OCI-M1 (cell line): ENCODE measurements at places on chromosomes 3 and 15.

GRCh38 chr15:70936326-70936725, 43.7 kb downstream of the LRRC49 start:
- no peak for DNase-seq

DNA sequence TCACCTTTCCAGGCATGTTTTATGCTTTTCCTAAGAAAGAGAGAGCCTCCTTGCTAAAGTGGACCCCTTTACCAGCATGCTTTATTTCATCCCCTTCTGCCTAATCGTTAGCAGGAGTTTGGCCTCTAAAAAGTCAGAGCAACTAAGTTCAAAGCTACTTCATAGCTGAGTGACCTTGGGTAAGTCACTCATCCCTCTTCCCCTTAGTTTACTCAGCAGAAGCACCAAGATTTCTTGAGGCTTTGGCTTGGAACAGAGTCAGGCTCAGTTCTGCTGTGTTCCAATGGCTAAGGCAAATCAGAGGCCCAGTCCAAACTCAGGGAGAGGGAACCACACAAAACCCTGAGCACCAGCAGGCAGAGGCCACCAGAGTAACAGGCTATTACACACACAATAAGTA, 254.9 kb downstream of the TJP1 start:
- DNase-seq, result no peak

GRCh38 chr3:87867001-87867400, 191.8 kb downstream of the CGGBP1 start:
- DNase-seq, result no peak

DNA sequence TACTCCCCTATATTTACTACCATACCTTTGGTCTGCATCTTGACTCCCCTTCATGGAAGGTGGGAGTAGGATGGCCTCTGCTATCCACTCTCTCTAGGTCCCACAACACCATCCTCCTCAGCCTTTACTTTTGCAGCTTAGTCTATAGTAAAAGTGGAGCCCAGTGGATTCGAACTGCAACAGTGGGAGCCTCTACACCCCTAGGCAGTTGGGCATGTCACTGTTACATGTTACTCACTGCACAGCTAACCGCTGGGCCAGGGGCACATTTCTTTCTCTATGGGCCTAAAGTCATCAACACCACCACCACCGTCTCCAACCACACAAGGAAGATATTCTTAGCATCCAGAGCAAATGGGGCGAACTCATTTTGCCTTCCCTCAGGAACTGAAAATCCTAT, 62.9 kb downstream of the KLF13 start:
- no peak for DNase-seq

DNA sequence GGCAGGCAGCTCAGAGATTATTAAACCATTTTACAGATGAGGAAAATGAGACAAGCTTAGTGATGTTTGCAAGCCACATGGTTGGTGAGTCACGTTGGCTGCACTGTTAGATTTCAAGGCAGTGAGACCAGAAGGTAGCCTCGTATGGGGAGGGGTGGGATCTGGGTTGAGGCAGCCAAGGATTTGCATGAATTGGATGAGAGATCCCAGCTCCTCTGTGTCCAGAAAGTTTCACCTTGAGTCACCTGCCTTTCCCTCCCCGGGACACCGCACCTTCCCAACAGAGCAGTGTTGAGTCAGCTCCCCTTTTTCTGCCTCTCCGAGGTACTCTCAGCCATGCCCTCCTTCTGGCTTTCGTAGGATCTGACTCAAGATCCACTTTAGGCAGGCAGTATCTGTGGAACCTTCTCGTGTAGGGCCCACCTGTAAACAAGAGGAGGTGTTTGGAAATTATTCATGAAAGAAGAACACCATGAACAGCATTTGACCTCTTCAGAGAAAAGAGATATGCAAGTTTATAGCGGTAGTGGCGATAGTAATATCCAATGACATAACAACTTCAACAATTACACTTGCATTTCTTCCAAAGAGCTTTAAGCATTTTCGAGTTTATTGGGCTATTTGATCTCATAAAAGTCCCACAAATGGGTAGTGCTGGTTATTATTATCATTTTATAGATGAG, 46.8 kb upstream of the VPS8 start:
- no peak for DNase-seq

- DNase-seq, result no peak
Observed at GRCh38 chr3:124634210-124635168, 95.8 kb upstream of the UMPS start.

- DNase-seq, result no peak
Observed at GRCh38 chr3:67624078-67624477, 30.3 kb downstream of the SUCLG2 start.

- no peak for DNase-seq
Observed at GRCh38 chr15:39215015-39215414, 365.9 kb upstream of the THBS1 start.

- peak; percentile 31 for DNase-seq
Observed at GRCh38 chr3:14988988-14989394, 41.6 kb downstream of the NR2C2 start.

- DNase-seq, result no peak
Observed at GRCh38 chr3:122795674-122796195, 866 bp downstream of the SLC49A4 start.

- DNase-seq, result peak; percentile 82
Observed at GRCh38 chr3:130276203-130276803, 69.2 kb upstream of the COL6A5 start.

GRCh38 chr3:135495891-135496290, 469.6 kb upstream of the PPP2R3A start:
- DNase-seq, result no peak

- DNase-seq, result no peak
Observed at GRCh38 chr15:56795502-56795901, 62.2 kb upstream of the ZNF280D start.

DNA sequence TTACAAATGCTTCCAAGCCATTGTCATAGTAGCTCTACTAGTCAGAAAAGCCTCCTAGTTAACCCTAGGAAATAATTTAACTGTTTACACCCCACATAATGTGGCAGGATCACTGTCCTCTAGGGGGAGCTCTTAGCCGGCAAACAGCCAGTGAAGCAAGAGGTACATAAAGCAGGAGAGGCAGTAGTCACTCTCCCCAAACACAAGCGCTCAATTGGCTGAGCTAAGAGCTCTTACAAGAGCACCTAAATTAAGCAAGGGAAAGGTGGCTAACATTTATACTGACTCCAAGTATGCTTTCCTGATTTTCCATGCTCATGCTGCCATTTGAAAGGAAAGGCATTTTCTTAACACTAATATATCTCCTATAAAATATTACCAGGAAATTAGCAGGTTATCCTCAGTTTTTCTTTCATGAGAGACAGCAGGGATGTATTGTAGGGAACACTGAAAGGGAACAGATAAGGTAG, 37.6 kb downstream of the NCEH1 start:
- DNase-seq, result peak; percentile 79

DNA sequence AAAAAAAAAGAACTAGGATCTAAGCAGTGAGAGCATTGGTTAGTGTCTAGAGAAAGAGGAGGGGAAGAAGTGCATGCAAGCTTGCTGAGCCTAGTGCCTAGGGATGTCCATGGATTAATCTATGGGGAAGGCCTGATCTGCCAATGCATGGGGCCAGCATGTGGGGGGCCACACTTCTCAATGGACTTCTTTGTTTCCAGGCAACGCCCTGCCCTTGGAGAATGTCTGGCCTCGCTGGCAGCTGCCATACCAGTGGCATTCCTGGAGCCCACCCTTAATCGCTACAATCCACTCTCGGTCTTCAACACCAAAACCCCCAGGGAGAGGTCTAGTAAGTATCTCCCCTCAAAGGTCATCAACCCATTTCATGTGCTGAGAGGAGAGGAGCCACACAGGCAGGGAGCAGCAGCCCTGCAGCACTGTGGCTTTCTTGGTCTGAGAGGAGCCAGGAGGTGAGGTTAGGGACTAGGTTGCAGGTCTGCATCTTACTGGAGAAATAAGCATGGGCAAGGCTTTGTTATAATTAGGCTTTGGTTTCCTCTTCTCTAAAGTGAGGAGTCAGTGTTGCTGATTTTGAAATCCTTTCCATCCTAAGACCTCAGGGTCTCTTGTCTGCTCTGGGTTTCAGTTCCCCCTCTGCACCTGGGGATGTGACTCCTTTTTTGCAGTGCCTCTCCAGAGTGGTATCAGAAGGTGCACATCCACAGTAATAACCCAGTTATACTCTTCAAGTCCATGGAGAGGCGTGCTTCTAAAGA, 188.1 kb upstream of the CHRM5 start:
- DNase-seq, result no peak

- no peak for DNase-seq
Observed at GRCh38 chr15:99963096-99963825, 230.0 kb upstream of the LYSMD4 start.

DNA sequence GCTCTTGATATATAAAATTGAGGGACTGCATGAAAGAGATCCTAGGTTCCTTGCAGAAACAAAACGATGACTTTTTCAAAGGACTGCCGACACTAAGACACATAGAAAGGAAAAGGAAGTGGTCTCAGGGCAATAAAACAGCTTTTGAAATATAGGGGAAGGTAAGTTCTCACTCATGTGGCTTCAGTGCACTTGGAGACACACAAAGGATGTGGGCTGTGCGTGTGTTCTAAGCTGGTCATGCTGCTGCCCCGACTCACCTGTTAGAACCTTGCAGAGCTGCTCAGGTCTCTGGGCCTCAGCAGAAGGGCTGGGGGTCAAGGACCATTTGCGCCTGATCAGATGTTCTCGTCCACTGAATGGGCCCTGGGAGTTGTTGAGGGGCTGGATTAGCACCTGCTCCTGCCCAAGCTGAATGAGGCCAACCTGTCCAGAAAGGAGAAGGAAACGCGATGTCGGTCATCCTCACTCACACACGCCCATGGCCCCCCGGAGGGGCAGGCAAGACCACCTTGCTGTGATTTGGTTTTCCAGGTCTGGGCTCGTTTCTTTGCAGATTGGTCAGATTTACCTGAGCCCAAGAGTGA, 11.1 kb downstream of the ADAMTS17 start:
- no peak for DNase-seq

- DNase-seq, result no peak
Observed at GRCh38 chr15:72389231-72389630, 8.9 kb upstream of the TMEM202 start.
